ENCODE measurements at places on chromosomes 1 and 21.

DNA sequence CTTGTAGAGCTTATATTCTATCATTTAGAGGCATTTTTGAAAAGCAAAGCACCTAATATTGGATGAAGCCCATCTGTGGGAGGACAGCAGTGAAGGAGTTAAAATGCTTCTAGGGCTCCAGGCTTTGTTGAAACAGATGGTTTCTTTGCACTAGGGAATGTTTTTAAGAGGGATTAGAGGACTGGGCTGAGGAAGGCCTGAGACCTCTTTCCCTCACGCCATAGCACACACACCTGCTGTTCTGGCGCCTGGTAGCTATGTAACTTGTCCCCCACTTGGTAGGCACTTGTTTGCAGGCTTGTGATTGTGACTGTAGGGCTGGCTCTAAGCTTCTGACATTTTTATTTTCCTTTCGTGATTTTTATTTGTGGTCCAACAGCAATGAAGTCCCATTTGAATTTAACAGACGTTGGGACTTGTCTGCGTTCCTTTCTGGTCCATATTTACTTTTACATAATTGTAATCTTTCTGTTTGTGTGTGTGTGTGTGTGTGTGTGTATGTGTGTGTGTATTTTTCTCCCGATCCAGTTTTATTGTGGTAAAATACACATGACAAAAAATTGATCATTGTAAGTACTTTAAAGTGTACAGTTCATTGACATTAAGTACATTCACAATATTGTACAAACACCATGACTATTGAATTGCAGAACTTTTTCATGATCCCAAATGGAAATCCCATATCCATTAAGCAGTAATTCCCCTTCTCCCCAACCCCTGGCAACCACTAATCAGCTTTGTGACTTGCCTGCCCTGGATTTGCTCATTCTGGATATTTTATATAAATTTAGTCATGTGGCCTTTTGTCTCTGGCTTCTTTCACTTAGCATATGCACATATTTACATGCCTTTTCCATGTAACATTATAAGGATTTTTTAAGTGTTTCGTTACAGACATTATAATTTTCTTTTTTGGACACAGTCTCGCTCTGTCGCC, 33.5 kb upstream of the MACF1 start:
- DNase-seq = no peak

DNA sequence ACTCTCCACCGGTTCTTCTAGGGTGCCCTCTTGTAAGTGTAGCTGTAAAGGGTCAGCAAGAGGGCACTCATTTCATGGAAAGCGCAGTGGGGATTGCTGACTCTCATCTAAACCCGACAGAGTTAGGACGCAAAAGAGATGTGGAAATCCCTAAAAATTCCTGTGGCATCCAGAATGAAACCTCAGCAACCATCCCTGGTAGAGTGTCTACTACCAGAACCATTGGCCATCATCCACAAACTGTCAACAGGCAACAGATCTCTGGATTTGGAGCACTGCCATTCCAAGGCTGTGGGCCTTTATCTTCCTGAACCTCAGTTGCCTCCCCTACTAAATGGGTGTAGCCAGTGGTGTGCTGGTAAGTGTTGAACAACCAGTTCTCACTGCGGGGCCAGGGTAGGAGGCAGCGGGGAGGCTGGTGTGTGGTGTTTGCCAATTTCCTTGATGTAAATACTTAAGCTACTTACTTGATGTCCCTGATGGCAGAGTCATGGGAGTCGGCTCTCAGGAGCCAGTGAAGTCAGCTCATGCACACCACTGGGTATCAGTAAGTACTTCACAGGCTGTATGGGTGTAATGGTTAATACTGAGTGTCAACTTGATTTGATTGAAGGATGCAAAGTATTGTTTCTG, 195.8 kb downstream of the KAZN start:
- no peak for DNase-seq

GRCh38 chr1:180581635-180582039, 22.9 kb downstream of the OVAAL start:
- no peak for DNase-seq

- no peak for DNase-seq
Observed at GRCh38 chr1:88036345-88037014, 647.6 kb upstream of the PKN2 start.

GRCh38 chr1:30034627-30035521, 688.5 kb downstream of the MATN1 start:
- DNase-seq = no peak

- no peak for DNase-seq
Observed at GRCh38 chr1:53330819-53331218, 2.9 kb upstream of the LRP8 start.

DNA sequence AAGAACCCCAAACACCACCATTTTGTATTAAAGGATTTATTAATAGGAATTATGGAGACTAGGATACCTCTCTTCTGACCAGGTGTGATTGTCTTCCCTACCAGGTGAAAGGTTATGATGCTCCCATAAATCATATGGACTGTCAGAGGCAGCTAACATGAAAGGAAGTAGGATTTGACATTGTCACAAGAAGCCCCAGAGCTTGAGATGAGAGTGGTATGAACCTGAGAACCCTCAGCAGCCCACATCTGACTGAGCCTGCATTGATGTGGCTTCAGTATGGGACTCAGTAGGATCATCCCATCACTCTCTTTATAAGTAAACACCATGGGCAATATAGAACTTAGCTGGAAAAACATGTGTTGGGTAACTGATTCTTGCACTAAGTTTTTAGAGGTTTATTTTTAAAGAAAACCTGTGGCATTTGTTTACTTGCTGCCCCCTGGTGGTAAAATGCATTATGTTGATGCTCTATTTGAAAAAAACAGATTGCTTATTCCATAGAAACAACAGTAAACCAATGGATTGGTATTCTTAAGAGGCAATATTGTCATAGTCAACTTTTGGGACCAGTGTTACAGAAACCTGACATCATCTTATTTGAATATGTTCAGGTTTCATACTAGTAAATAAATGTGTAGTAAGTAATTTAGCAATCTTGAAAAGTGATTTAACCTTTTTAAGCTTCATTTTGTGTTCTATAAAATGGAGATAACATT, 16.6 kb upstream of the CACYBP start:
- DNase-seq = peak; percentile 57

GRCh38 chr1:174828264-174828663, 171.5 kb upstream of the CACYBP start:
- no peak for DNase-seq

DNA sequence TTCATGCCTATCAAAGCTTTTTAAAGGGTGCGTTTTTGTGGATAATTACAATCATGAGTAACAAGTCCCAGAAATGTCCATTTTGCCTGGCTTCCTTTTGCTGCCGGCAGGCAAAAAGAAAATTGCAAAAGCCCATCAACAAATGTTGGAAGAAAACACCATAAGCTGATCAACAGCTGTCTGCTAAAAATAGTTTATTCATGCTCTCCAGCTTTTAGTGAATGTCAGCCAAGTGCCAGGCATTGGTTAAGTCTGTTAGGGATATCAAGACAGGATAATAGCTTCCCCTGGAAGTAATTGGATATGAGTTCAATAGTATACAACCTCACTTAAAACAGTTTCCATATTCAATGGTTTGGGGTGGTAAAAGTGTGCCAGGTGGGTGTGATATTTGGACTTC, 13.6 kb upstream of the AGMAT start:
- DNase-seq = no peak

- no peak for DNase-seq
Observed at GRCh38 chr1:95384567-95384966, 150.6 kb downstream of the RWDD3 start.

GRCh38 chr1:177045151-177045550, 119.4 kb downstream of the ASTN1 start:
- no peak for DNase-seq

DNA sequence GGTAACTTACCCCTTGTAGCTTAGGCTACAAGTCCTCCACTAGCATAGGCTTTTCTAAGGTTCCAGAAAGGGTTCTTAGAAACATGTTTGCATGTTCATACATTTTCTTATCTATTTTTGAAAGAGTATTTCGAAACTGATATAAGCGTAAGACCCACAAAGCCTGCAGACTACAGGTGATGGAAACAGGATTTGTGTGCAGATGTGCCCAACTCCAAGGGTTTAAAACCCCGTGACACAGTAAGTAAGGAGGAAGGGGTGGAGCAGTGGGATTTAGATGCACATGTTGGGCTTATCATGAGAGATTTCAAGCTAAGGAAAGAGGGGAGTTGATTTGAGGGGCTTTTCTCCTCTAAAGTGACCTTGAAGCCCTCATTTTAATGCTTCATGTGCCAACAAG, 164.7 kb downstream of the LTN1 start:
- DNase-seq = no peak

DNA sequence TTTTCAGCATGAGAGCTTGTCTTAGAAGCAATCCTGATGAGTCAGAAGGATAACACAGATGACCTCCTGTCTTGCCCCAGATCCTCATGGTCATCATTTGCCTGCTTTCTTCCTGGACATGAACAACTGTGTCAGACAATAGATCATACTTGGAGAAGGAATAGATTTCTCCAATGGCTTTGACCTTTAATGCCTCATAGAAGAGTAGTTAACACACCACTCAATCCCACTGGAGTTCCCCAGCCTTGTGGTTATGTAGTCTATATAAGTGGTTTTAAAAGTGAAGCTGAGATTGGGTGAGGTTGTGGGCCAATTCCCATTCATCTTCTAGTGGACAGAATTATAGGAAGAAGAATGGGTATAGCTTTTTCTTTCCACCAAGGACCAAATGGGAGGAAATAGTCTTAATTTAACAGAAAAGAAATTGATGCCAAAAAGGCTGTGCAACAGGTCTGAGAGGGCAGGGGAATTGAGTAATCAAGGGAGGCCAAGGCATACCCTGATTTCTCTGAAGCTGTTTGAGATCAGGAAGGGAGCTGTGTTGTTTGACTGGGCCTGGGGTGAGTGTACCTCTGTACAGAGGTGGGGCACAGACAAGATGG, 14.4 kb downstream of the PRCC start:
- DNase-seq = no peak

- DNase-seq = no peak
Observed at GRCh38 chr21:41316200-41317062, at the start of gene FAM3B. Gene FAM3B (plus strand): TSS chr21:41316801. CDS start chr21:41316880, 79 bp downstream.

DNA sequence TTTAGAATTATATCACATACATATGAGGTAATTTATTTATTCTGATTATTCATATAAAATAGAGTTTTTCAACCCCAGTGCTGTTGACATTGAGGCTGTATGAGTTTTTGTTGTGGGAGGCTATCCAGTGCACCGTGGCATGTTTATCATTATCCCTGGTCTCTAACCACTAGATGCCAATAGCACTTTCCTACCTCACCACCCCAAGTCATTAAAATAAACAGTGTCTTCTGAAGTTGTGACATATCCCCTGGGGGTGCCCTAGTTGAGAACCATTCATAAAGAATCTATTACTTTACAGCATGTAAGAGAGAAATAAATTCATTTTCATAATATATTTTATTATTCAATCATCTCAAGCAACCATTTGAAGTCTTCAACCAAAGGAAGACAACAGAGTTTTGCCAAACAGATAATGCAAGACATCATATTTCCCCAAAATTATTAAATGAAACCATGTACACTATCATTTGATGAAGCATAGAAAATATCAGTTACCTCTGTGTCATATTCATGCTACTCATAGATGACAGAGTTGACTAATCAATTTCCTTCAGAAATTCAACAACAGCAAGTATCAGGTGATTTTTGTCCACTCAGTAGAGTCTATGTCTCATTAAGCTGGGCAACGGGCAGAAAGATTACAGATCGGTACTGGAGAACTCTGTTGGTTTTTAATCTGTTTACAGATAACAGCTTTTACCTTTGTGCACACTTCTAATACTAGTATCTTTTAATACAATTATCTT, 39.5 kb upstream of the RGS1 start:
- no peak for DNase-seq
